ENCODE measurements at places on chromosomes 3 and 15.

GRCh38 chr15:93417156-93417555 lies 328.1 kb upstream of the RGMA start:
- no peak for DNase-seq

GRCh38 chr3:149199474-149199873 lies 22.2 kb downstream of the CP start:
- peak; percentile 92 for DNase-seq

DNA sequence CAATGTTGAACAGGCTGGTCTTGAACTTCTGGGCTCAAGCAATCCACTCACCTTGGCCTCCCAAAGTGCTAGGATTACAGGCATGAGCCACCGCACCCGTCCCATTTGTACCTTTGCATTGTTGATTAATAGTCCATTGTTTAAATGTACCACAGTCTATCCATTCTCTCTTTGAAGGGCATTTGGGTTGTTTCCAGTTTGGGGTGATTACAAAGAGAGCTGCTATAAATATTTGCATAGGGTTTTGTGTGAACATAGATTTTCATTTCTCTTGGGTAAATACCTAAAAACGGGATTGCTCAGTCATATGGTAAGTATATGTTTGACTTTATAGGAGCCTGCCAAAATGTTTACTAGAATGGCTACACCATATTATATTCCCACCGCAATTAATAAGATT lies 13.7 kb upstream of the PTPRG start:
- no peak for DNase-seq

- peak; percentile 97 for DNase-seq
Observed at GRCh38 chr3:181252631-181253030, 263.1 kb upstream of the DNAJC19 start.

- DNase-seq = no peak
Observed at GRCh38 chr3:153042088-153042487, 119.9 kb upstream of the RAP2B start.

DNA sequence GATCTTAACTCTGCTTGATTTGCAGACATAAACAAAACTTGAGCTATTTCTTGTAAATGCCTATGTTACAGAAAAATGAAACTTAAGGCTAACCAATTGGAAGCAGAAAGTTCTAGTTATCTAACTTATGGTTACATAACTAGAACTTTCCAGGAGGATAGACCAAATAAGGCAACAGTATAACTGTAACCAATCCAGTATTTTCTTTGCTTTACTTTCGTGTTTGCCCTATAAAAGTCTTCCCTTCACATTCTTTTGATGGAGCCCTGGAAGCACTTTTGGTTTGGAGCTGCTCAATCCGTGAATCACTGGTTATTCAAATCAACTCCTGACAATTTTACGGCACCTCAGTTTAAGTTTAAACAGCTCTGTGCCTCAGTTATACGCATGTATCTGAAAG lies 164.6 kb downstream of the SUCLG2 start:
- no peak for DNase-seq

DNA sequence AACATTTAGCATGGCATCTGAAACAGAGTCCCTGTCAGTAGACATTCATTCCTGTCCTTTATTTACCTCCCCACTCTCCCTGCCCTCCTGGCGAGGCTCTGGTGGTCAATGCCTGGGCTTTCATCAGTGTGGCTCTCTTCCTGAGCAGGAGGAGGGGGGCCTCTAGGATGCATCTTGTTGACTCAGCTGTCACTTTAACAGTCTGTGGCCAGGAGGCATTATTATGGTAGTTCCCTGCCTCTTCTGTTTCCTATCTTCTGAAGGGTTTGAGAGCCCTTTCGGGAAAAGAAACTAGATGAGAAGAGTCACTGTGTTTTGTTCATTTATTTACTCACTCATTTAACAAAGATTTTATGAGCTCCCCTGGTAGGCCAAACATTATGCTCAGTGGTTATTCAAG lies 2.4 kb upstream of the PPP1R14D start:
- no peak for DNase-seq

- no peak for DNase-seq
Observed at GRCh38 chr15:77251662-77252061, 168.2 kb downstream of the PEAK1 start.

- no peak for DNase-seq
Observed at GRCh38 chr3:119616056-119616455, 18.4 kb downstream of the PLA1A start.

GRCh38 chr3:14236902-14237301 lies 58.3 kb downstream of the LSM3 start:
- DNase-seq = no peak

DNA sequence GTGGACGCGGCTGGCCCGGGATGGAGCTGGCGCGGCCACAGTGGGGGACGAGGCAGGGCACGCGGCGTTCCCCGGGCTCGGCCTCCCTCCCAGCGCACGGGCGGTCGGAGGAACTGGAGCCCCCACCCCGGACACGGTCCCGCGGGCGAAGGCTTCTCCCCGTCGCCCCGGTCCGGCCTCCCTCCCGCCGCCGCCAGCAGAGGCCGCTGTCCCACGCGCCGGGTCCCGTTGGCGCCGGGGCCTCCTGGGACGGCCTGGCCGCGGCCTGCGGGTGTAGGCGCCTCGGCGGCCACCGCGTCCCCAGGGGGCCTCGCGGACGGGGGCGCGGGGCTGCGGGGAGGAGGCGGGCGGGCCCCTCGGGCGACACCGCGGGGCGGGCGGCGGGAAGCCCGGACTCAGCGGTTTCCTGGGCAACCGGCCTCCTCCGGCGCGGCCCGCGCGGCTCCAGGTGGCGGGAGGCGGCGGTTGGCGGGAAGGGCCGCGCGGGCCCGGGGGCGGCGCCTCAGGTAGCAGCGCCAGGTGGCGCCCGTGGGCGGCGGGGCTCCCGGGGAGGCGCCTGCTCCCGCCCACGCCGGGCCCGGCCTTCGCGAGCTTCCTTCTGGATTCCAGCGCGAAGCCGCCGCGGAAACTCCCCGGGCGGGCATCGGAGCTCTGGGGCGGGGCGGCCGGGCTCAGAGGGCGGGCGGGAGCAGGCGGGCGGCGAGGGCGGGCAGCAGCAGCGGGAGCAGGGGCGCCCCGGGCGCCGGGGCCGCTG lies 26.7 kb downstream of the MELTF start:
- no peak for DNase-seq

DNA sequence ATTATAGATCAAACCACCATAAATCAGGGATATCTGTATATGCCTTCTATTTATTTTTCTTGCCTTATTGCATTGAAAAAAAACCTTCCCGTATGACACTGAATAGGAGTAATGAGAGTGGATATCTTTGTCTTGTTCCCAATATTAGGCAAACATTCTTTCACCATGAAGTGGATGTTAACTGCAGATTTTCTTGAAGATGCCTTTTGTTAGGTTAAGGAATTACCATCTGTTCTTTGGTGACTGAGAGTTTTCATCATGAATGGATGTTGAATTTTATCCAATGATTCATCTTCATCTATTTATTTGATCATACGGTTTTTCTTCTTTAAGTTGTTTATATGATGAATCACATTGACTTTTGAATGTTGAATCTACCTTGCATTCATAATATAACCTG lies 47.1 kb upstream of the MECOM start:
- DNase-seq = no peak

DNA sequence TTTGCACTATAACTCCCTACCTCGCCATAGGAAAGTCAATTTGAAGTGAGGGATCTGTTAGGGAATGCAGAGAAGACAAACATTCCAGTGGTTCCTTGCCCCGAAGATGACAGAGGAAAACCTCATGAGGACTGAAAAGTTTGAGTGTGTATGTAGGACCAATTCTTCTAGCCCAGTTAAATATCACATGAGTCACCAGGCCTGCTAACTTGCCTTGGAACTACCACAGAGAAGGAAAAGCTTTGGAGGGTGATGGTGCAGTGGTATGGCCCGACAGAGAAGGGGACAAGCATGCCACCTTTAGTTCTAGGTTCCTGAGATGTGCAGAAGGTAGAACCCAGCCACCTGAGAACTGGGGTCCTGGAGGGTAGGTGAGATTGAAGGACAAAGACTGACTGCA lies 2.6 kb upstream of the UPK1B start:
- DNase-seq = no peak

DNA sequence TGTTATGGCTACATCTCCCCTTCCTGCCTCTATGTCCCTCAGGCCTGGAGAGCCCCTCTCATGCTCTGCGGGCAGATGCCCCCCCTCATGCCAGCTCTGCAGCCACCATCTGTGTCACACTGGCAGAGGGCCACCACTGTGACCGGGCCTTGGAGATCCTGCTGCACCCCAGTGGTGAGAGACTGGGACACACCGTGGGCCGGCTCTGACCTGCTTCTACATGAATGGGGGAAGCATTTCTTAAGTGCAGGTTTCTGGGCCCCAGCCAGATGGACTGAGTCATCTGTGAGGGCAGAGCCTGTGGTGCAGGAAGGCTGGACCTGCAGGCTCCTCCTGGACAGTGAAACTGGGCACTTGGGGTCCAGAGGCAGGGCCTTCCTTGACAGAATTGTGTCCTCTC lies 4.8 kb downstream of the VWA5B2 start:
- no peak for DNase-seq

DNA sequence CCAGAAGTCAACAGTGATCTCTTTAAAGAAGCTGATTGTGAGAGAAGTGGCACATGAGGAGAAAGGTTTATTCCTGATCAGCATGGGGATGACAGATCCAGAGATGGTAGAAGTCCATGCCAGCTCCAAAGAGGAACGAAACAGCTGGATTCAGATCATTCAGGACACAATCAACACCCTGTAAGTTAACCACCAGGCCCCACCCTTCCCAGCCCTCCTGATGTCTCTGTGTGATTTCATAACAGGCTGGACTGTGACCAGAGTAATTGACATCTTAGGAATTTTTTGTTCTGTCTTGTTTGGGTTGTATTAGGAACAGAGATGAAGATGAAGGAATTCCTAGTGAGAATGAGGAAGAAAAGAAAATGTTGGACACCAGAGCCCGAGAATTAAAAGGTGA lies 67.7 kb downstream of the KLHL25 start:
- no peak for DNase-seq

DNA sequence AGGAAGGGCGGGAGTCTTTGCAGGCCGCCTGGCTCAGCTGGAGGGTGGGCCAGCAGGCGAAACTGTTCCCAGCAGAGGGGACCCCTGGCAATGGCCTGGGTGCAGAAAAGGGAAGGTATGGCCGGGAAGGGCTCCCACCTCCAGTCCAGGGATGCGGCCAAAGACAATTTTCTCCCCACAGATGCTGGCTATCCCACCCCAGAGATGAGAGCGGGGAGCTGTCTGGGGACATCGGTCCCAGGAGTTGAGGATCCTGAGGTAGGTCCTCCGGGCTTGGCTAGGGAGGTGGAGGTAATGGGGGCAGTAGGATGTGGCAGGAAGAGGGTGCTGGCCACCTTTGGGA lies 1.7 kb downstream of the SEMA3G start:
- no peak for DNase-seq

DNA sequence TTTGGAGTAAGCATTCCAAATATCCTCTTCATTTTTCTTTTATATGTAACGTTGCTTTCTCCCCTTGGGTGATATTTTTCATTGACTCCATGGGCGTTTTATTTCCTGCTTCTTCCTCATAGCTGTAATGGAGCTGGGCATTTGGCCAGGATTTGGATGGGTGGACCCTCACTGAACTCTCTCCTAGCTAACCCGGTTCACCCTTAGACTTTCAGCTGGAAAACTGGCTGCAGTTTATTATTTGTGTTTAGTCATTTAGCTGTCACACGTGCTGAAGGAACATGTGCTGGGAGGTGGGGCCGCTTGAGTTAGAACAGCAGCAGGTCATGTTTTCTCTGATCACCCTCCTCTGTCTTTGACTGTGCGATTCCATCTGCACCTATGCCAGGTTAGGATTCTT lies 407.6 kb downstream of the ZIC1 start:
- peak; percentile 76 for DNase-seq

DNA sequence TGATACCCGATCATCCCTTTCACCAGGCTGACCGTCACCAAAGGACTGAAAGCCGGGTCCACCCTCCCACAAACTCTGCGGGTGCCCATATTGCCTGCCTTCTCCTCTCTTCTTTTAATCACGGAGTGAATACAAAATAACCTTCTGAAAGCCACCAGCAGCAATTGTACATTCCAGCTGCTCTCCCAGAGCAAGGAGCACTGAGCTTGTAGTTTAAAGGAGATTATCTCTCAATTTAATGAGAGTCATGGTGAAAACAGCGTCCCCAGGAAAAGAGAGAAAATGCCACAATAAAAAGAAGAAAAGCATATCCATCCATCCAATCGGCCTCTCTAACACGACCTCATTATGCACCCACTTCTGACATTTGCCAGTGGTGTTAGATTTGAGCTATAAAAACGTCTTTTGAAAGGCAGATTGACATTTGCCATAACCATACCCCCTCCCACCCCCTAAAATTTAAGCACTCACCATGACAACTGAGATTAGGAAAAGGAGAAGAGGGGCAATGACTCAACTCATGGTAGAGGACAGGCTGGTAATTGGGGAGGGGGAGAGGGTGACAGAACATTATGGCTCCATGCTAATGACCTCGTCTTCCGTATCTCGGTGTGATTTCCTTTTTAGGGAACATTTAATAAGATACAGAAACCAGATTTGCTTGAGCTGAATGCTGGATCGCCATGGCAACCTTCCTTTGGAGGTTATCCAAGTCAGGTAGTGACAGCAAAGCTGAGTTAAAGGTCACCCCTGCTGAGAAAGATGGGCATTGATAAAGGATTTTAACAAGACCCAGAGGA lies 106.2 kb downstream of the ST8SIA2 start:
- DNase-seq = no peak

All from NCI-H1105 (cell line).